ENCODE measurements at places on chromosomes 5 and 9.

DNA sequence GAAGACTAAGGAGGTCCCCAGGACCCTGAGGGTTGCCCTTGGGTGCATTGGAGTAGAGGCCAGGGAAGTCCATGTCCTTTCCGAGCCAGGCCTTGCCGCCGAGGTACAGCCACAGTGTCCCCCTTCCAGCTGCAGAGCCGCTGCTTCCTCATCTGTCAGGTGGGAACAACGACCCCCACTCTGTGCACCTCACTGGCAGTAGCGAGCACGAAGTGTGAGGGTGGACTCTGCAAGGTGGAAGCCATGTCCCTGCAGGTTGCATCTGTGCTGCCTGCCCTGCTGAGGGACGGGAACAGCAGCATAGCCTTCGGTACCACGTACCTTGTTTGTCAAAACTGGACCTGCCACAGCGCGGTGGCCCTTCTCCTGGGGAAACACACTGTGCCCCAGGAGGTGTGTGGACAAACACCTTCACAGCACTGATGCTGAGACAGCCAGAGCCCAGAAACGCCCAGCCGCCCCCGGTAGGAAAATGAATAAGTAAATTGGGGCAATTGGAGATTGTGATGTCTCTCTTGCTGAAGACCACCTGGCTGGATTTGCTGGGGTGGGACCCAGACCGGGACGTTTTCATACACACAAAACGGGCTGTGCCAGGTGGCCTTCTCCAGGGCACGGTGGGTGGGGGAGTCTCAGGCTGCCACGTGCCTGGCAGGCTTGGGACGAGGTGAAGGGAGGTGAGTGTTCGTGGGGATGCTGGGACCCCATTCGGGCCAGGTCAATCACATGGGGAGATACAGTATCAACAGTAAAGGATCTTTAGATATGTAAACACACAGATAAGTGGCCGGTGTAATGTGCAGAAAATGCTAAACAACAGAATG is 157.3 kb downstream of the RXRA start:
- no peak for DNase-seq

GRCh38 chr5:146042628-146043279 is 62.6 kb downstream of the PLAC8L1 start:
- DNase-seq, result no peak

- DNase-seq, result no peak
Measured at GRCh38 chr9:6014670-6015270, 654 bp downstream of the RANBP6 start.

- no peak for DNase-seq
Measured at GRCh38 chr5:172758077-172758833, 12.7 kb downstream of the DUSP1 start.

- DNase-seq, result peak; percentile 64
Measured at GRCh38 chr5:62093976-62094375, 212.0 kb upstream of the KIF2A start.

- DNase-seq, result no peak
Measured at GRCh38 chr9:68597362-68597997, 56.8 kb upstream of the TMEM252 start.

GRCh38 chr9:134159566-134160245 is 4.7 kb downstream of the RNU6ATAC start:
- no peak for DNase-seq

Measured in left renal pelvis (tissue), 4 donors.